ENCODE measurements at places on chromosomes 5 and 9. TPM values are rescaled to one million over a fixed set of nuclear protein-coding genes. Genes with fewer than 3 reads are reported as not detected.

ZNG1F gene
- 9.3 TPM for total RNA-seq

TRMT10B gene
- total RNA-seq = 8.3 TPM

UGT3A1 gene
- total RNA-seq = not detected

HMCN2 gene
- total RNA-seq = 30.6 TPM

TICAM2 gene
- 1.2 TPM for total RNA-seq

PLPPR1 gene
- total RNA-seq = 0.69 TPM

WNT8A gene
- not detected for total RNA-seq

ADAMTS6 gene
- total RNA-seq = 0.77 TPM

CMBL gene
- 123 TPM for total RNA-seq

NPM1 gene
- total RNA-seq = 996 TPM

HMGXB3 gene
- total RNA-seq = 21.8 TPM

HTR4 gene
- 8.9 TPM for total RNA-seq

PCDHGA3 gene
- total RNA-seq = 0.10 TPM

MLANA gene
- total RNA-seq = not detected

FAM78A gene
- 1.5 TPM for total RNA-seq

GDA gene
- 23.0 TPM for total RNA-seq

ATP6V1G1 gene
- total RNA-seq = 59.4 TPM

GRXCR2 gene
- not detected for total RNA-seq

CPLANE1 gene
- total RNA-seq = 8.4 TPM

SLC12A2 gene
- total RNA-seq = 159 TPM

ENHO gene
- 1.3 TPM for total RNA-seq

PCDHB10 gene
- 0.17 TPM for total RNA-seq

SLC36A2 gene
- not detected for total RNA-seq

MARCOL gene
- not detected for total RNA-seq

CCDC192 gene
- not detected for total RNA-seq

NIM1K gene
- not detected for total RNA-seq

INSL6 gene
- total RNA-seq = not detected

PCDHGB1 gene
- 0.15 TPM for total RNA-seq

MARVELD2 gene
- 51.2 TPM for total RNA-seq

CARD6 gene
- 2.5 TPM for total RNA-seq

DBH gene
- total RNA-seq = not detected

AJM1 gene
- 17.1 TPM for total RNA-seq

CATSPER3 gene
- total RNA-seq = 0.85 TPM

IFNK gene
- not detected for total RNA-seq

RASEF gene
- 36.8 TPM for total RNA-seq

KIF2A gene
- total RNA-seq = 43.4 TPM

LCN1 gene
- total RNA-seq = not detected
